ENCODE measurements at places on chromosomes 7 and 10. TPM values are rescaled to one million over a fixed set of nuclear protein-coding genes. Genes with fewer than 3 reads are reported as not detected.
A peak's percentile ranks its signal among the peaks of the same experiment; 100 is the strongest.

The SSC4D gene
- 2.2 TPM for polyA plus RNA-seq

DNA sequence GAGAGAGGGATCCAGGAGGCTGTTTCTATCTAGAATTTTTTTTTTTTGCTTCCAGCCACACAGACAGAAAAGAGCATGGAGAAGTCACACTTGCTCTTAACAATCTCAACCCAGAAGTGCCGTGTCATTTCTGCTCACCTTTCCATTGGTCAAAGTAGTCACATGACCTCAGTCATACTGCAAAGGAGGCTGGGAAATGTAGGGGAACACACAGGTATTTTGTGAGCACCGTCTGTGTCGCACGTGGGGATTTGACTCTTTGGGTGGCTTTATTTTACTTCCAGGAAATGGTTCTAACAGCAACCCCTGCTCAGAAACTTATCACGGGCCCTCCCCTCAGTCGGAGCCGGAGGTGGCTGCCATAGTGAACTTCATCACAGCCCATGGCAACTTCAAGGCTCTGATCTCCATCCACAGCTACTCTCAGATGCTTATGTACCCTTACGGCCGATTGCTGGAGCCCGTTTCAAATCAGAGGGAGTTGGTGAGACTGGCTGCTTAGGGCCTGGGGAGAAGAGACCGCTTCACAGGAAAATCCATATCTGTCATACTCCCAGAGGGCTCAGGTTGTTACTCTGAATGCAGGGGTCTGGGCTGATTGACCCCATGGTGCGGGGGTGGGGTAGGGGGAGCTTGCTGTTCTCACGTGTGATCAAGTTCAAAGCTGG lies 13.1 kb upstream of the CPA1 start:
- DNase-seq = no peak

DNA sequence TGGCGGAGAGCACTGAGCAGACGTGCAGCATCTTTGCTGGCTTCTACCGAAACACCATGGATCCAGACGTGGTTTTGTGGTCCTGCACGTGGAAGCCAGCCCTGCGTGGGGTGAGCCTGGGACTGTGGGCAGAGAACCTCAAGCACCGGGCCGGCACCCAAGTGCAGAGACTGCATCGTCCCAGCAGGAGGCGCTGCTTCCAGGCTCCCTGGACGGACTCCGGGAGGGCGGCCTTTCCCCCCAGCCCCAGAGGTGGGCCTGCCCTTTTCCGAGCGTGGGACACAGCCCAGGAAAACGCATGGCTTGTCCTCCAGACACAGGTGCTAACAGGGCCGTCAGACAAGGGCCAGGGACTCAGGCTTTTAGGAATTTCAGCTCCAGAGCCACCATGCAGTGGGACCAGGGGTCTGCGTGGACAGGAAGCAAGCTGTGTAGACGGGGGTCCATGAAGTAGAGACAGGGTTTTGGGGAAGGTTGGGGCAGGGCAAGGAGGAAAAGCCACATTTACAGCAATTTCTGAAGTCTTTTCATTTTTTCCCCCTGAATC lies 303.9 kb downstream of the WDR37 start:
- DNase-seq = no peak

GRCh38 chr7:46742601-46743000 lies 821.5 kb upstream of the IGFBP3 start:
- DNase-seq = no peak

- no peak for DNase-seq
Measured at GRCh38 chr10:15744217-15744865, 24.6 kb upstream of the ITGA8 start.

DNA sequence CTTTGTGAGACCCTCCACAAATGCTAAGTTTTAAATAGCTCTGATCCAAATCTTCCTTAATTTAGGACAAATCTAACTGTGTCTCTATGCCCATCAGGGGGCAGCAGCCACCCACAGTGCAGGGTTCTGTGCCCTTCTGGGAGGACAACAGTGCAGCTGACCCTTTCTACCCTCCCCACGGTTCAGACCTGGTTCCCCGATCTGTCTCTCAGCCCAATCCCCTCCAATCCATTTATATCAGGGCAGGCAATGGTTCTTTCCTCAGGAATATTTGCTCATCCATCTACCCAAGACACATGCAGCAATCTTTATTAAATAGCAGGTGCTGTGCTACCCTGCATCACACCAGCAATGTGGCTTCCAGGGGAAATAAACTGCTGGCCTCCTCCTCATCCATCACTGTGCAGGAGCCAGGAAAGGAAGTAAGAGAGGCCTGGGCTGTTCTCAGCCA lies 4.0 kb upstream of the RBM28 start:
- peak; percentile 45 for DNase-seq

GRCh38 chr7:108603656-108604306 lies 34.1 kb downstream of the DNAJB9 start:
- DNase-seq = peak; percentile 42

DNA sequence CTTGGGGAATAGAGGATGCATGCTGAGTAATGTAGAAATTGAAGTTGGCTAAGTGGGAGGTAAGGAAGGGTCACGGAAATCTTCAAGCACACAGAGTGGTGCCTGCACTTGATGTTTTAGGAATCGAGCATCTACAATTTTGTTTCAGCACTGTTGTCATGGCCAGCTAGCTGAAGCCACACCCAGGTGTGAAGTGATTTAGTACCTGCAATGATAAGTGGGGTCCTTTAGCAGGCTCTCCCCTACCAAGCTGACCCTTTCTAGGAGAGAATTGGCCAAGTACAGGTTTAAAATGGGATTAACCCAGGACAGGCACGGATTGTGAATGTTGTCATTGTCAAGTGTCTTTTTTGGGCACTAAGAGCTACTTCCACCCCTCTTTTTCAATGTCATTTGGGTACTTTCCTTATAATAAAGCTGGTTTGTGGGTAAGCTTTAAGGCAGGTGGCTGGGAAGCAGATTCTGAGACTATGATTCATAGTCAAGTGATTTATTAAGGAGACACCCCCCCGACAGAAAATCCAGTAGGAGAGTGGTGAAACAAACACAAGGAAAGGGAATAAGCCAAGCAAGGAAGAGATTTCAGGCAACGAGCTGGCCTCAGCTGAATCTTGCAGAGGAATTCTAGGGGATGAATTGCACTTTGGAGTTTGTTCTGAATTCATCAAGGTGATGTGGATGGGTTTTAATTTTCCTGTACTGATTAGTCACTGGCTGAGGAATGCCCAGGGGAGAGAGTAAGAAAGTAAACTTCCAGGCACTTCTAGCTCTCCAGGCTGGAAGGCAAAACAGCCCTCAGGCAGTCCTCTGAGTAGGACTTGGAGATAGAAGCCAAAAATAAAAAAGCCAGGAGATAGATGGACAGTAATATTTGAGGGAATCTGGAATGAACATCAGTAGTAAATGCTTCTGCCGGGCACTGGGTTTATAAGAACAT lies 1128.4 kb downstream of the SORCS3 start:
- DNase-seq = no peak

GRCh38 chr7:151886783-151887182 lies 9.9 kb upstream of the PRKAG2 start:
- no peak for DNase-seq

DNA sequence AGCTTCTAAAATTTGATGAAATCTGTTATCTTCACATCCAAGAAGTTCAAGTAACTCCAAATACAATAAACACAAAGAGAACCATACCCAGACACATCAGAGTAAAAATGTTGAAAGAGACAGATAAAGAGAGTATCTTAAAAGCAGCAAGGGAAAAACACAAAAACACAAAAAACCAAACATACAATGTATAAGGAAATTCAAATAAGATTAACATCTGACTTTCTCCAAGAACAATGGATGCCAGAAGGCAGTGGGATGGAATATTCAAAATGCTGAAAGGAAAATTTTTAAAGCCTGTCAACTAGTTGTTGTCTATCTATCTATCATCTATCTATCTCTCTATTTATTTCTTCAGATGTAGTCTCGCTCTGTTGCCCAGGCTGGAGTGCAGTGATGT lies 72.4 kb upstream of the MKLN1 start:
- no peak for DNase-seq

DNA sequence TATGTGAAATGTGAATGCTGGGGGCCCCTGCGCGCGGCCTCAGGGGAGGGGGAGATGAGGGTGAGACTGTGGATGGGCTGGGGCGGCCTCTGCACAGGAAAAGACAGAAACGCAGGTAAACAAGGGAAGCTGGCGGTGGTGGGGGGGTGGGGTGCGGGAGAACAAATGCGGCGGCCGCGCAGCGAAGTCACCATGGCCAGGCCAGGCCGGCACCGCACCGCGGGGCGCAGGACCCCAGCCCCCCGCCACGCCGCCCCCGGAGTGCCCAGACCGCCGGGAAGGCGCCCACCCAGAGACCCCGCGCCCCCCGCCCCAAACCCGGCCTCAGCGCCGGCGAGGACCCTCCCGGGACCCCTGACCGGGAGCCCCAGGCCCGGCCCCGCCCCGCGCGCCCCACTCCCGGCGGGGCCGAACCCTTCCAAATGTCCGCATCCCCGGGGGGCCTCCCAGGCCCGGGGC lies 14.5 kb upstream of the DNAAF5 start:
- peak; percentile 37 for DNase-seq

The POMZP3 gene
- polyA plus RNA-seq = 57.2 TPM

DNA sequence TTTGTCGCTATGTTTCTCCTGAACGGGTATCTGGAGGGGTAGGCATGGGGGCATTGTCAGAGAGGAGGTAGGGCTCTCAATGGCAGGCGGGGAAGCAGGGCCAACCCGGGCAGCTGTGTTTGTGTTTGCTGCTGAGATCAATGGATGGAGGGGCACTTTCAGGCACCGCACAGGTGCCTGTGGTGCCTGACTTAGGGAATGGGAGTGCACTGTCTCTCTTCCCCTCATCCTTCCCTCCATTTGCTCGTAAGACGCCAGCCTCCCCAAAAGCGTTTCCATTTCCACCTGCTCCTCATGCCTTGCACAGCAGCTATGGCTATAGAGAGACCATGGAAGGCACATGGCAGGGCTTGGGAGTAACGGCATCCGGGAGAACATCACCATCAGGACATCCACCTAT lies 615.9 kb upstream of the FOXK1 start:
- no peak for DNase-seq

The ANKRD61 gene
- polyA plus RNA-seq = not detected

The TSPAN13 gene
- 49.7 TPM for polyA plus RNA-seq

DNA sequence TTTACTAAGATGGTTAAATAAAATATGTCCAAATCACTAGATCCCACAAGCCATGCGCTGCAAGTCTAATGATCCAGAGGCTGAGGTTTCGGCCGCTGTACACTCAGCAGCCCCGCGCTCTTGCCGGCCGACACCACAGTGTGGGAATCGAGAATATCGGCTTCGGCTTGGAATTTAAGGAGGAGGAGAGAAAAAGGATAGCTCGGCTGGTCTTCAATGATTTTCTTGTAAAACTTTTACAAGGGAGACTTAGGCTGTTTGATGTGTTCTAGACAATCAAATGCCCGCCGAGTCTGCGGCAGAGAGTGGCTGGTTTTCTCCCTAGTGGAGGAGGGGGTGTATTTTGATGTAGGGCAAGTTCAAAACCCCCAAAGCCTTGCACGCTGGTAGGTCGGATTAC lies 118.2 kb upstream of the TCF7L2 start:
- peak; percentile 60 for DNase-seq

- peak; percentile 69 for DNase-seq
Measured at GRCh38 chr7:108001764-108002725, 916 bp downstream of the LAMB1 start.
